Testis (tissue), 5 donors: ENCODE measurements at places on chromosomes 6 and 20. TPM values are rescaled to one million over a fixed set of nuclear protein-coding genes. Genes with fewer than 3 reads are reported as not detected.

DNA sequence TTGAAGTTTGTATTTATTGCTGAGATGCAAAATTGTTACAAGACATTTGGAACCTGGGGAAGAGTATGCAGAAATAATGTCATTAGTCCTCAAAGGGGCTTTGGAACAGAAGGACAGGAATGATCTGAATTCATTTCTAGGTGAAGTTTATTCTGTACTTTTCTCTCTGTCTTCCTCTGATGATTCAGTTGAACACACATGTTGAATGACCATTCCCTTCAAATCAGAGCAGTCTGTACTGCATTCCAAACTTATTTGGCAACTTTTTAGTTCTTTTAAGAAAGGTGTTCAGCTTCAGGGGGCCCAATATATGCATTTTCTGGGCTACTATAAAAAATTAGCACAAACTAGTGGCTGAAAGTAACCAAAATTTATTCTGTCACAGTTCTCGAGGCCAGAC lies 213.9 kb upstream of the LAMP5 start:
- H3K27me3 ChIP-seq, result no peaks in the 10 kb centered on the region
- no peaks in the 10 kb centered on the region for H3K36me3 ChIP-seq
- no peak overlapping the region for H3K4me3 ChIP-seq
- peaks cover 21% of the 10 kb centered on the region for H3K4me1 ChIP-seq
- DNase-seq, result no peak
- H3K27ac ChIP-seq, result peak overlapping the region; percentile 16

- H3K27ac ChIP-seq, result no peak overlapping the region
- DNase-seq, result no peak
- no peaks in the 10 kb centered on the region for H3K4me1 ChIP-seq
These were observed 31.2 kb upstream of the SMIM28 start for GRCh38 chr6:138346302-138347195.

DNA sequence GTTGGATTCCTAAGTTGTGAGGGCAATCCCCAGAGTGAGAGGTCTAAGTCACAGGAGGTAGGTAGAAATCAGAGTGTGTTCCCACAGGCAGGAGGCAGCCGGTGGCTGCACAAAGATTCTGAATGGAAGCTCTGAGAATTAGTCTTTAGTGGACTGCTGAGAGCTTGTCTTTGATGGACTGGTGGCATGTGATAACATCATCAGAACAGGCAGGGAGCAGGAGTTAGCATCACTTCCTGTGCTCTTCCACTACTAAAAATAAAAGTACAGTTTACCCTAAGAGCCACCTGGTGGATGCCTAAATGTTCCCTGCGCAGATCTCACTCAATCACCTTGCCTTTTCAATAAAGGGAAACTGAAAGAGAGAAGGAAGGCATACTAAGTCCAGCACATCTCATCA lies 294.6 kb upstream of the POU3F2 start:
- H3K4me3 ChIP-seq, result no peak overlapping the region
- no peaks in the 10 kb centered on the region for H3K27me3 ChIP-seq
- no peak overlapping the region for H3K27ac ChIP-seq
- no peaks in the 10 kb centered on the region for H3K4me1 ChIP-seq
- H3K36me3 ChIP-seq, result no peaks in the 10 kb centered on the region
- DNase-seq, result no peak

- no peaks in the 10 kb centered on the region for H3K4me1 ChIP-seq
- H3K27me3 ChIP-seq, result no peaks in the 10 kb centered on the region
- H3K4me3 ChIP-seq, result no peak overlapping the region
These were observed 65.5 kb downstream of the PTPRT start for GRCh38 chr20:43124241-43124640.

GRCh38 chr6:52208612-52209011 lies 22.4 kb downstream of the IL17A start:
- H3K36me3 ChIP-seq, result no peaks in the 10 kb centered on the region
- no peaks in the 10 kb centered on the region for H3K4me1 ChIP-seq
- no peak for DNase-seq
- no peak overlapping the region for H3K4me3 ChIP-seq

- H3K27ac ChIP-seq, result no peak overlapping the region
- no peak for DNase-seq
- no peaks in the 10 kb centered on the region for H3K27me3 ChIP-seq
- no peaks in the 10 kb centered on the region for H3K36me3 ChIP-seq
These were observed 65.1 kb upstream of the ADGRG6 start for GRCh38 chr6:142236691-142237090.

DNA sequence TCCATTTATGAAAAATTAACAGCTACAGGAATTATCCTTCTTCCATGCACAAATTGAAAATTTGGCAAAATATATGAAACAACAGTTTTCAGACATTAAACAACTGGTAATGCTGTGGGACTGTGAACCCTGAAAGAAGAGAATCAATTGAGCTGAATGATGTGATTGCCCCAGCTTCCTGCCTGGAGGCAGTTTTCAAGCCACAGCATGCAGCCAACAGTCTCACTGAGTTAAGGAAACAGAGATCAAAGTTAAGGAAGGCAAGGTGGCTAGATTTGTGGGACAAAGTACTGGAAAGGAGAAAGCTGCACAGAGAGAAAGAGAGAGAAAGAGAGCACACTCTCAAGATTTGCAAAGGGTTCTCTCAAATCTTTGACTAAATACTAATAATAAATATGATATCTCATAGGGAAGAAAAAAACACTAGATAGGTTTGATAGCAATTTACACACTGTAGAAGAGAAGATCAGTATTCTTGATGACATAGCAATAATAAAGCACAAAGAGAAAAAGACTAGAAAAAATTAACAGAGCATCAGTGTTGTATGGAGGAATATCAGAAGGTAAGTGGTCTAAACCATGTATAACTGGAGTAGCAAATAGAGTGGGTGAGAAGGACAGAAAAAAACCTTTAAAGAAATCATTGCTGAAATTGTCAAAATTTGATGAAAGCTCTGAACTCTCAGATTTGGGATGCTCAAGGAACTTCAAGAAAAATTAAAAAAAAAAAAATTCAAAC lies 70.1 kb upstream of the CNKSR3 start:
- no peak overlapping the region for H3K27ac ChIP-seq
- H3K4me3 ChIP-seq, result no peak overlapping the region
- DNase-seq, result no peak

- H3K4me1 ChIP-seq, result no peaks in the 10 kb centered on the region
- no peaks in the 10 kb centered on the region for H3K27me3 ChIP-seq
- H3K4me3 ChIP-seq, result no peak overlapping the region
- no peaks in the 10 kb centered on the region for H3K36me3 ChIP-seq
- H3K27ac ChIP-seq, result no peak overlapping the region
These were observed 188.5 kb upstream of the SNX9 start for GRCh38 chr6:157634546-157634945.

GRCh38 chr6:75893776-75894152 lies 144.7 kb downstream of the MYO6 start:
- no peak overlapping the region for H3K4me3 ChIP-seq
- no peaks in the 10 kb centered on the region for H3K4me1 ChIP-seq
- no peak overlapping the region for H3K27ac ChIP-seq
- no peak for DNase-seq
- H3K36me3 ChIP-seq, result no peaks in the 10 kb centered on the region
- no peaks in the 10 kb centered on the region for H3K27me3 ChIP-seq

GRCh38 chr6:139355777-139356445 lies 18.5 kb downstream of the CITED2 start:
- H3K4me1 ChIP-seq, result no peaks in the 10 kb centered on the region
- no peaks in the 10 kb centered on the region for H3K27me3 ChIP-seq
- no peak for DNase-seq
- no peak overlapping the region for H3K4me3 ChIP-seq
- H3K27ac ChIP-seq, result no peak overlapping the region
- H3K36me3 ChIP-seq, result no peaks in the 10 kb centered on the region

DNA sequence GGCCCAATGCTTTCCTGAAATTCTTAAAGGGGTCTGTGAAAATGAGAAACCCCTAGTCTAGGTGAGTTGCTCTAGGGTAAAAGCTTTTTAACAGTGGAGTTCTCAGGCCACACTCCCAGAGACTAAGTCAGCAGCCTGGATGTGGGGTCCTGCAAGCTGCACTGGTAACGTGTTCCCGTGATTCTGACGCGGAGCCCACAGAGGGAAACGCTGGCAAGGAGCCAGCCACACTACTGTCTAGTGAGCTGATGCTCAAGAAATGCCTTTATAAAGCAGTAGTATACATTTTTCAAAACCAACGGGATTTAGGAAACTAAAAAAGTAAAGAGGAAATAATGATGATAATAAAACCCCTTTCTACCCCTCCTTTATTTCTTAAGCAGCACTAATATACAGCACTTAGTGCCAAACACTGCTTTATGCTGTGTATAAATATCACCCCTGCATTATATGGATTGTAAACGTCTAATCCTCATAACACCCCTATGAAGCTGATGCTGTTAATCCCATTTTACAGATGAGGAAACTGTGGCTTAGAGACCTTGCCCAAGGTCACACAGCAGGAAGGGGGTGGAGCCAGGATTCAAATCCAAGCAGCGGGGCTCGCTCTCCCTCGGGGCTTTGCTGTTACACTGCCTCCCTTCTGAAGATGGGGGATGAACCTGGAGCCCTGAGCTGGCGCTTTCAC lies 25.0 kb downstream of the KCNK15 start:
- H3K36me3 ChIP-seq, result no peaks in the 10 kb centered on the region
- H3K4me1 ChIP-seq, result peaks cover 5% of the 10 kb centered on the region
- no peak overlapping the region for H3K4me3 ChIP-seq
- DNase-seq, result no peak
- H3K27me3 ChIP-seq, result no peaks in the 10 kb centered on the region
- H3K27ac ChIP-seq, result no peak overlapping the region

DNA sequence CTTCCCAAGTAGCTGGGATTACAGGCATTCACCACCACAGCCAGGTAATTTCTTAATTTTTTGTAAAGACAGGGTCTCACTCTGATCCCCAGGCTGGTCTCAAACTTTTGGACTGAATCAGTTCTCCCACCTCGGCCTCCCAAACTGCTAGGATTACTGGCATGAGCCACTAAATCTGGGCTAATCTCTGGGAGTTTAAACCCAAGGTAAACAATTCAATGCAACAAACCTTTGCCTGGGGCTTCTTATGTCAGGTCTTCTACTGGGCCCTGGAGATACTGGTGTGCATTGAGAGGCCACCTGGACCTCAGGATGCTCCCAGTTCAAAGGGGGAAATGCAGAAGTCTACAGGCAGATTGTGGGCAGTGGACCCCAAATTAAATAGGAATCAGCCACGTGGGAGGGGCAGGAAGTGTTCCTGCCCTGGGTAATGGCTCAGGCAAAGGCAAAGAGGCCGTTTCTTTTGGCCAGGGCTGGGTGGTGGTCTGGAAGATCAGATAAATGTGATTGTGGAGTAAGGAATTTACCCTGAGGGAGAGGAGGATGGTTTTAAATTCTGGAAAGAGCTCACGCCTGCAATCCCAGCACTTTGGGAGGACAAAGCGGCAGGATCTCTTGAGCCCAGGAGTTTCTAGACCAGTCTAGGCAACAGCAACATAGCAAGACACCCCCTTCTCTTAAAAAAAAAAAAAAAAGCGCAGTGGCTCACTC lies 1.3 kb upstream of the MYBL2 start:
- H3K4me3 ChIP-seq, result no peak overlapping the region
- DNase-seq, result no peak
- H3K36me3 ChIP-seq, result no peaks in the 10 kb centered on the region

Gene CALHM6
- 9.7 TPM for total RNA-seq

Gene MOG
- not detected for total RNA-seq

Gene MATN4
- total RNA-seq, result 2.8 TPM
